CD4-positive, alpha-beta T cell treated with Interleukin-21 for 1 hour (primary cell): ENCODE measurements at places on chromosomes 11 and 22.
A peak's percentile ranks its signal among the peaks of the same experiment; 100 is the strongest.

DNA sequence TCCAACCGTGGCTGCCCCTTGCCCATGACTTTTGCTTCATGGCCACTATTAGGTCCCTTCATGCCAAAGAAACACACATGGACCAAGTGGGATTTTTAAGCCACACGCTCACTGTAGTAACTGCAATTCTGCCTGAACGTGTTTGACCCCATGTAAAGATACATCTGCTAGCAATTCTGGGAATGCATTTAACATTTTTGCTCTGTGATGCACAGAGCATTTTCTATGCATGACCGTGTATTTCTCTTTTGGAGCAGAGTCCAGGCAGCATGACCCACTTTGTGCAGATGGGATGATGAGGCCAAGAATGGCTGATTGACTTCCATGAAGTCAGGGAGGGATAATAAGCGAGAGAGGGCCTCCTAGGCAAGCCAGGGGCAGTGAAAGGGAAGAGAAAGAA is 108.5 kb downstream of the TP53I11 start:
- no peak for DNase-seq

DNA sequence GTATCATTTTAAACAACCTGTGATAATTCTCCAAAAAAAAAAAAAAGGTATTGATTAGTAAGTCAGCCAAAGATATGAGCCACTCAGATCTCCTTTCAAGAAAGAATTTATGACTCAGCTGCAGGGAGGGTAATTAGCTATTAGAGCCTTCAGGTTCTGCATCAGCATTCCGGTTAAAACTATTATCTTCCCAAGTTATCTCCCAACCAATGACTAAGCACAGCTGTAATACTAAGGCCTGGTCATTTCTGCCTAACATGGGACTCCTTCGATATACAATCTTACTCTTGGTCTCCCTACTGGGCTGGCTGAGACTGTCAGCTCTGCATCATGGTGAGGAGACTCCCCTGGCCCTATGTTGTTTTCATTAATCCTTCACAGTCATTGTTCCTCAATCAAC is 60.4 kb downstream of the SBF2 start:
- DNase-seq = no peak

- peak; percentile 76 for DNase-seq
These were observed 7.5 kb downstream of the FREY1 start for GRCh38 chr11:45899448-45900174.

GRCh38 chr11:29321293-29322132 is 695.3 kb downstream of the KCNA4 start:
- DNase-seq = no peak

- no peak for DNase-seq
These were observed 181.6 kb upstream of the POU2AF2 start for GRCh38 chr11:111063726-111064517.
